Fibroblast of the conjunctiva (primary cell): ENCODE measurements at places on chromosomes 2 and 18.

GRCh38 chr2:17160594-17160993 lies 357.6 kb downstream of the RAD51AP2 start:
- DNase-seq: no peak

GRCh38 chr18:68181956-68182355 lies 533.0 kb downstream of the TMX3 start:
- DNase-seq: no peak

GRCh38 chr2:143142598-143142997 lies 13.4 kb downstream of the ARHGAP15 start:
- no peak for DNase-seq

DNA sequence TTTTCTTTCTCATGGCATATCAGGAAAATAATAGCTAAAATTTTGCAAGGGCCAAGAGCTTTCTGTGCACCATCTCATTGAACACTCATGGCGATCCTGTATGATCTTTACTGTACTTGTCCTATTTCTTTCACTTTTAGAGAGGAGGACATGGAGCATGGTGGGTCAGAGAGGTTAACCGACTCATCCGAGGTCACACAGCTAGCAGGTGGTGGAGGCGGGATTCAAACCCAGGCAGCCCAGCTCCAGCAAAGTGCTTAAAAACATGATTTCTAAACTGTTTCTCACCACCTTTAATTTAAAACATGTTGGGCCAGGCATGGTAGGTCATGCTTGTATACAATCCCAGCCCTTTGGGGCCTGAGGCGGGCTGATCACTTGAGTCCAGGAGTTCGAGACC lies 6.4 kb downstream of the NGEF start:
- no peak for DNase-seq

- no peak for DNase-seq
Measured at GRCh38 chr2:229818230-229818629, 103.6 kb downstream of the TRIP12 start.

DNA sequence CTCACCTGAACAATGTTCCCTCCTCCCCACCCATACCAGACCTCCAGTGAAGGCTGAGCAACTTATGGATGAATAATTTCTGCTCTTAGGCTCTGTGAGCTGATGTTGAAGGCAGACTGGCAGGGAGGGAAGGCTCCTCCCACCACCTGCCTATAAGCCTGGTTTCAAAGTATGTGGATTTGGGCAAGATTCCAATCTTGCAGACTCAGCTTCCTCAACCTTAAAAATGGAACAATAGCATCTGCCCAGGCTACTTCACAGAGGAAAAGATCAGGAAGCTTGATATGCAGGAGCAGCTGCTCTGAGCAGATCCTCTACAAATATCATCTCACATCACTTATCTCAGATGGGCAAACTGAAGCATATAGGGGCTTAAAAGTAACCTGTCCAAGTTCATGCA lies 112.2 kb downstream of the ZFP36L2 start:
- DNase-seq: no peak

DNA sequence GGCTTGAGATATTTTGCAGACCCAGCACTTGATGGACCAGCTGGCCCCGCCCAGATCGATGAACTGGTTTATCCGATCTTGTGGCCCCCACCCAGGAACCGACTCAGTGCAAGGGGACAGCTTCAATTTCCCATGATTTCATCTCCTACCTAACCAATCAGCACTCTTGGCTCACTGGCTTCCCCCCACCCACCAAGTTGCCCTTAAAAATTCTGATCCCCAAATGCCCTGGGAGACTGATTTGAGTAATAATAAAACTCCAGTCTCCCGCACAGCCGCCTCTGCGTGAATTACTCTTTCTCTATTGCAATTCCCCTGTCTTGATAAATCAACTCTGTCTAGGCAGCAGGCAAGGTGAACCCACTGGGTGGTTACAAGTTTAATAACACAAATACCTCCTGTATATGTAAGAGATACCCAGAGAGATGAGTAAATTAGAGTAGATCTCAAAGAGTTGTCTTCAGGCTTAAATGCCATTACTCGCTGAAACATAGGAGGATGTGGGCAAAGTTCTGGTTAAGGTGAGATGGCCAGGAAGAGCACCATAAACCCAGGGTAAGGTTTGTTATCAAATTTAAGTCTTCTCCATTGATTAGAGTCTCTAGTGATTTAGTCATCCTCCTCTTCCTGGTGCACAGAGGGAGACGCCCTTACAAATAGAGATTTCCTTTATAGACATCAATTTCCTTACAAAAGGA lies 222.8 kb downstream of the ARL4C start:
- DNase-seq: no peak

DNA sequence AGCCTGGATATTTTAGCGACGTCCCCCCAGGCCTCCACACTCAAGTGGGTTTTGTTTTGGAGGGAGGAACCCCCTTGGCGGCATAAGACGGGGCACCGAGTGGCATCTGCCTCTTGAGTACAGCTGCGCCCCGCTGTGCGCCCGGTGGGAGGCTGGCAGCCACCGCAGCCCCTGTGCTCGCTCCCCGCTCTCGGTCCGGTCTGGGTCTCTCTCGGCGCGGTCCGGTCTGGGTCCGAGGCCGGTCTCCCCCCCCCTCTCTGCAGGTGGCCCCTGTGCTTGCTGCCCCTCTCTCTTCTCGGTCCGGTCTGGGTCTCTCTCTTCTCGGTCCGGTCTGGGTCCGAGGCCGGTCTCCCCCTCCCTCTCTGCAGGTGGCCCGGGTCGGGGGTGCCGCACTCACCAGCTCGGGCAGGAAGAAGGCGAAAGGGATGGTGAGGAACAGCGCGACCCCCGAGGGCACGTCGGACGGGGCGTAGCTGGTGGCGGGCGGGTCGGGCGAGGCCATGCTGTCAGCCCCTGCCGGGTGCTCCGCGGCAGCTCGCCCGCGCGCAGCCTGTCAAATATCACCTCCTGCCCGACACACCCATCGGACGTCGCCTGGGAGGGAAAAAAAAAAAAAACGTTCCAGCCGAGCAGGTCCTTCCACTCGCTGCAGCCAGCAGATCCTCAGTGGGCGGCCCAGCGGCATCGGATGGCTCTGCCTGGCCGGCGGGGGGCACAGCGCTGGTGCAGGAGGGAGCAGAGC lies at the start of gene MALL:
Gene MALL, minus strand, starts transcription at position 532 of the 742 bp plus-strand sequence. Its CDS starts 30 bp downstream, at position 502.
- no peak for DNase-seq

DNA sequence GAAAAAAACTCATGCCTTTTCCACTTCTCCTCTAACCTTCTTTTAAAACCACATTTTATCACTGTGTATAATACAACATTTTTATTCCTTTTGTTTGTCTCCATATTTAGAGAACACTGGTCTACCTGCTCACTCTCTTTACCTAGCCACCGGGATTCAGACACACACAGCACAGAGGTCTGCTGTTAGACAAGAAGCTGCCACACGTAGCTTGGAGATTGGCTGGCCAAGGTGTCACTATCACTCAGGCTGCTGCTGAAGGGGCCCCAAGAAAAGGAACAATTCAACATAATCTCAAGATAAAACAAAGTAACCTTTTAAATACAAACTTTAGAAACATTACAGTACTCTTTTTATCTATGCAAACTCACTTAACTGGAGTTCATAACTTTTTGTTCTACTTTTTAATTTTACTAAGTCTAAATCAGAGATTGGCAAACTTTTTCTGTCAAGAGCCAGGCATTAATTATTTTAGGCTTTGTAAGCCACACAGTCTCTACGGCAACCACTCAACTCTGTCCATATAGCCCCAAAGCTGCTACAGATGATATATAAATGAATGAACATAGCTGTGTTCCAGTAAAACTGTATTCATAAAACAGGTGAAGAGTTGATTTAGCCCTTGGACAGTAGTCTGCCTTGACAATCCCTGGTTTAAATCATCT lies 25.8 kb downstream of the FEZ2 start:
- no peak for DNase-seq

GRCh38 chr2:235808366-235808765 lies 314.5 kb downstream of the AGAP1 start:
- no peak for DNase-seq

- no peak for DNase-seq
Measured at GRCh38 chr2:173578404-173579107, 223.9 kb downstream of the CDCA7 start.

- no peak for DNase-seq
Measured at GRCh38 chr2:182144041-182144775, 158.6 kb downstream of the PPP1R1C start.

DNA sequence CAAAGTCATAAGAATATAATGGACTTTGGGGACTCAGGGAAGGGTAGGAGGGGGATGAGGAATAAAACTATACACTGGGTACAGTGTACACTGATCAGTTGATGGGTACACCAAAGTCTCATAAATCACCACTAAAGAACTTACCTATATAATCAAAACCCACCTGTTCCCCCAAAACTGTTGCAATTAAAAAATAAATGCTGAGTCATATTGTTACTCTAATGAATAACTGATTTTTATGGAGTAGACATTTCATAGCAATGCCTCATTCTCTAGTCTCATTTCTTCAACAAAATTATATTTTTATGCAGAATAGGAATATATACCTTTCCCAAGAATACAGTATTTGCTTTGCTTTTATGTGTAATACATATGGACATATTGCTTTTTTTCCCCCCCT lies 181.2 kb downstream of the ST6GAL2 start:
- DNase-seq: no peak

DNA sequence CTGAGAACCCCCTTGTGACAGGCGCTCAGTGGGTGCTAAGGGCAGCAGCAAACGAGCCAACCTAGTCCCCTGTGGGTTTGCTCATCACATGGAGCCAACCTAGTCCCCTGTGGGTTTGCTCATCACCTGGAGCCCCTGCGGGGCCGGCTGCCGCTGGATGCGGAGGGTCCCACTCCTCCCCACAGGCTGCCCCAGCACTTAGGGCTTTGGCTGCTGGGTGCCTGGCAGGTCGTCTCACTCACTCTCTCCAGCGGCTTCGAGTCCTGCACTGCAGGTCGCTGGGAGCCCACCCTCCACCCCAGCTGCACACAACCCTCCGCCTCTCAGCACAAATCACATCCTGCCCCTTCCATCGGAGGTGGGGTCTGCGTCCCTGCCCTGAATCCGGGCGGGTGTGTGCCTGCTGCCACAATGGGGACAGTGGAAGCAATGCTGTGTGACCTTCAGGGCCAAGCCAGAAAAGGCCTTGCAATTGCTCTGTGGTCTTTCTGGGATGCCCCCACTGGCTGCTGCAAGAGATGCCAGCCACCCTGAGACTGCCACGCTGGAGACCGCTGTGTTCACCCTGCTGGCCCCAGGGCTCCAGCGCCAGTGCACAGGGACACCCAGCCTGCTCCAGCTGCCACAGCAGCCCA lies 248.1 kb upstream of the SALL3 start:
- no peak for DNase-seq

- no peak for DNase-seq
Measured at GRCh38 chr2:38374984-38375383, 2.1 kb downstream of the ATL2 start.

GRCh38 chr2:173571021-173571821 lies 216.5 kb downstream of the CDCA7 start:
- DNase-seq: no peak

DNA sequence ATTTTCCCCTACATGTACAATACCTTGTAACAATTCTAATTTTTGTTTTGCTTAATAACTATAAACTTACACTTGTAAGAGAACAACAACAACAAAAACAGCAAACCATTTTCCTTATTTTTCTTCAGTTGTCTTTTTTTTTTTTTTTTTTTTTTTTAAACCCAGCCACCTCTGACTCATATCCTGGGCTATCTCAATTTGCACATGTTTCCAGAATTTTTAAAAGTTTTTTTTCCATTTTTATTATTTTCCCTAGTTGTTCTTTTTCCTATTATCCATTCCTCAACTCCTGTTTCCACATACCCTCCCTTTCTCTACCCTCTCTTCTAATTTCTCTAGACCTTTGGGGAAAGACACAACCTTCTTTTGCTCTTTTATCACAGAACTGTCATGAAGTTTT lies 112.5 kb downstream of the EFEMP1 start:
- DNase-seq: no peak

DNA sequence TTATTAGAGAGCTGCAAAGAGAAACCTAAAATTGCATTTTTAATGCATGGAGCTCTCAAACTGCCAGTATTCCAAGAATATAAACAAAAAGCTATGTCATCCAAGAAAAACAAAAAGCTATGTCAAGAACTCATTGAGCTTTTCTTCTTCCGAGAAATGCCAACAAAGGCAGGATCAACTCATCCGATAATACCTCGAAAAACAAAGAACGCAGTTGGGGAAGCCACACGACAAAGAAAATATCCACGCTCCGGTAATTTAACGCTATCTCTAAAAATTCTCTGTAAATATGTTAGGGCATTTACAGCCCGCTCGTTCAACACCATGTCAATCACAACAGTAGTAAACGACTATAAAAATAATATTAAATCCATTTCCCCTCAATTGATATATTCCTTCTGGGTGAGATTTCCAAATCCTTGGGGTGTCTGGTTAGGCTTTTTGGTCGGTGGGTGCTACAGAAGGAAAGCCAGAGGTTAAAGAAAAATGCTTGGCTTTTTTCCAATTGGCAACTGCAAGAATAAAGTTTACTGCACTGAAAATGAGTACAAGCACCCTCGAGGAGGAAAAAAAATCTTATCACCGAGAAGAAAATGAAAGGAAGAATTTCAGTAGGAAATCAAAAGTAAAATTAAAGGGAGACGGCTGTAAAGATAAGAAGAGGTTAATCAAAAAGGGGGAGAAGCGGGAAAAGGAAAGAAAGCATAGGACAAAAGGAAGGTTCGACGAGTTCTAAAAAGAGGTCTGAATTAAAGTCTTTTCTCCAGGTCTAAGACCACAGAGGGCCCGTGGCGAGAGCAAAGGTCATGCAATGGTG lies 856 bp downstream of the TIA1 start:
- DNase-seq: no peak
